ENCODE measurements at places on chromosomes 3 and 15.

- no peak for DNase-seq
Measured at GRCh38 chr15:92122259-92122658, 268.8 kb downstream of the SLCO3A1 start.

DNA sequence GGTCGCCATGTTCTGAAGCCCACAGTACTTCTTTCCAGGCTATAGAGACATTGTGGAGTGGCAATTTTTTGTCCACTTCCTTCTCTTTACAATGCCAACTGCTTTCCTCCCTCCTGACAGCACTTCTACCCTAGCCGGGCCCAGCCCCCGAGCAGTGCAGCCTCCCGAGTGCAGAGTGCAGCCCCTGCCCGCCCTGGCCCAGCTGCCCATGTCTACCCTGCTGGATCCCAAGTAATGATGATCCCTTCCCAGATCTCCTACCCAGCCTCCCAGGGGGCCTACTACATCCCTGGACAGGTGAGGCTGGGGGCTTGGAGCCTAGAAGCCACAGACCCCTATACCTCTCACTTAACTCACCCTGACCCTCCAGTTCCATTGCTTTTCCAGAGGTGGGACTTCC lies 2.8 kb downstream of the EIF4G1 start:
- no peak for DNase-seq

- no peak for DNase-seq
Measured at GRCh38 chr3:44764248-44764647, 2.7 kb downstream of the KIF15 start.

DNA sequence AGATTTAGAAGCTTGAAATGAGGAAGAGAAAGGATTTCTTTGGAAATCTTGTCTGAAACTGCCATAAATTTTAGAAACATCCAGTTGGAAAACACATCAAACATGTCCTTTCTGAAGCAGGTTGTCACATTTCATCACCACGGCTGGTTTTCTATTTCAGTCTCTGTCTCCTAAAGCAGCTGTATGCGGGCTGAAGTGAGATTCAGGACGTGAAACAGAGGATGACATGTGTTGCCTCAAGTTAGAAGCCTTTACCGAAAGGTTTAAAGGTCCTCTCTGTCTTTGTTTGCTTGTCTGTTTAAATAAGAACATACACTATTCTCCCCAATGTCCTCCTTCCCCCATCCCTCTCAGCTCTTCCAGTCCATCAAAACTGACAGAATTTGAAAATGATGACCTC lies 141.9 kb downstream of the SQOR start:
- no peak for DNase-seq

DNA sequence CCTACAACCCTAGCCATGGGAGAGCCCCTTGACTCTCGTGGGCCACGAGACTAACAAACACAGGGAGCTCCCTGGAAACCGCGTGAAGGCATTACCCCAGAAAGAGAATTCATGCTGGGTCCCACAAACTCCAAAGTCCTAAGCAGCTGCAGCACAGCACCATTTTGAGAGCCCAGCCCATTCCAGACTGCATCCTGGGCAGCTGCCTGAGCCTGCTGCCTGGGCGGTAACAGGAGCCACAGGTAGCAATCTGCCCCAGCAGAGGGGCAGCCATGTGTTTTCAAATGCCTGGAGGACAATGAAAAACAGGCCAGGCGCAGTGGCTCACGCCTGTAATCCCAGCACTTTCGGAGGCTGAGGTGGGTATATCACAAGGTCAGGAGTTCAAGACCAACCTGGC lies 62.9 kb upstream of the TBC1D23 start:
- DNase-seq, result no peak

DNA sequence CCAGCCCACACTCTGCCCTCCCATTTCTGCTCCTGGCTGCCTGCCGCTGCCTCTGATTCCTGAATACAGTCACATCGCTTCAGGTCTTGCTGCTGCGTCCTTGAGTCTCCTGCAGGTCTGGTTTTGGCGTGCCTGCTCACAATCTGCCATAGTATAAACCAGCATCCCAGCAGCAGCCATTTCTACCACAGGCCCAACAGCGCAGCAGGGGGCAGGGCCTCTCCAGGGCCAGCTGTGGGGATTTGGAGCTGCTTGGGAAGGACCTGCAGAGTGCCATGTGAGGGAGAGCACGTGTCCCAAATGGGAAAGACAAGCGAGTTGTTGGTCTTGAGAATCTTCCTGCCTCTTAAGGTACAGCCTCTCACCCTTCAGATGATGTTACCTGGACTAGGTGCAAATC lies 398.3 kb upstream of the PPP2R3A start:
- DNase-seq, result no peak

DNA sequence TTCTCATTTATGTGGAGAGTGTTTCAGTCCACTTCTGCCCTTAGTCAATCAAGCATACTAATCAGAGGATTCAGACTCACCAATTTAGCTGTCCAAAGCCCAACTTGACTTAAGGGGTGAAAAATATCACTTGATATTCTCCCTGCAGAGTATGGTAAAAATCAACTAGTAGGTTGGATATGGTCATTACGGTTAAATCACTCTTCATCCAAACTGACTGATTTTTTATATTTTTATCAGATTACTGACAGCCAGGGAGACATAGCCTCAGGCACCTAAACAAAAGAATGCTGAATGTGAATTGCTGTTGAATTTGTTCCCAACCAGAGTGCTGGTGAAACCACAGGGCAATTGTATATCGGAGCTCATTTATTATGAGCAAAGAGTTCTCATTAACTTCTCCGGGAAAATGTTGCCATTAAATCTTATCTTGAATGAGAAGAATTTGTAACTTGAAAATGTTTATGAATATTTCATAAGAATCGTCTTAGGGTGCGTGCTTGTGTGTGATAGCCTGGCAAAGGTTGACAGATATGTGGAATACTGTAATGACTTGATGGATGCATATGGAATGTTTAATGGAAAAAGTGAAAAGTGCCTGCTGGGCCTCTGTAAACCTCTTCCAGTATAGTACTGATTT lies 411.2 kb downstream of the NAALADL2 start:
- DNase-seq, result peak; percentile 81

DNA sequence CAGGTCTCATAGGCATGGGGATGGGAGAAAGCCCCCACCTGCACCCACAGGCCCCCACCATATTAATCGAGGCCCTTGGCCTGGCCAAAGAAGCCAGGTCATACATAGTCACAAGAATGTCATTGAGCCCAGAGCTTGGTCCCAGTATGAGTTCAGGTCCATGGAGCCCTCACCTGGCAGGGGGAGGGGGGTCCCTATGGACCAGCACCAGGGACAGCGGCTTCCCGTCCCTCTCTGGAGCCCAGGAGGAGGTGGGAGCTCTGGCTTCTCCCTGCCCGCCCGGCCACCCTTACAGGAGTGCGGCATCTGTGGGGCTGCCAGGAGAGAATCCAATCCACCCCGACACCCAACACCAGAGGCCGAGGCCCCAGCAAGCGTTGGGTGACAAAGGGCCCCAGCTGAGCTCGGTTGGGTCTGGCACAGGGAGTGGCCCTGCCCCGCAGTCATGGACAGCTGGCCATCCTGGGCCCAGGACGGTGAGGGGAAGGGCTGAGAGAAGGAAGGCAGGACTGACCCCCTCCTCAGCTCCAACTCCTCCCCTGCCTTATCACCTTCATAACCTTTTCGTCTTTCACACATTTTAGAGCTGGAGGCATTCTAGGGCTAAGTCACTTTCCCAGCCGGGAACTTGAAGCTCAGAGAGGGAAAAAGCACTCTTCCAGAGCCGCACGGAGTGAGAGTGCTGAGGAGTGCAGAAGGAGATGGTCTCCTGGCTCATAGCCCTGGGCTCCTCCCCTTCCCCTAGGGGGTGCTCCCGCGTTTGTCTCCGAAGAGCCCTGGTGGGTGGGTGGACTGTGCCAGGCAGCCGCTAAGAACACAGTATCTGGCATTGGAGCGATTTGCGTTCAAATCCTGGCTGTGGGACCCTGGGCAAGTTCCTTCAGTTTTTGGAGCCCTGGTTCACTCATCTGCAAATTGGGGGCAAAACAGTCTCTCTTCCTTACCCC lies 54.6 kb downstream of the ATP2B2 start:
- no peak for DNase-seq

GRCh38 chr15:36478561-36478960 lies 100.9 kb upstream of the CDIN1 start:
- DNase-seq, result no peak

GRCh38 chr3:128266453-128266852 lies 113.2 kb downstream of the EEFSEC start:
- no peak for DNase-seq

DNA sequence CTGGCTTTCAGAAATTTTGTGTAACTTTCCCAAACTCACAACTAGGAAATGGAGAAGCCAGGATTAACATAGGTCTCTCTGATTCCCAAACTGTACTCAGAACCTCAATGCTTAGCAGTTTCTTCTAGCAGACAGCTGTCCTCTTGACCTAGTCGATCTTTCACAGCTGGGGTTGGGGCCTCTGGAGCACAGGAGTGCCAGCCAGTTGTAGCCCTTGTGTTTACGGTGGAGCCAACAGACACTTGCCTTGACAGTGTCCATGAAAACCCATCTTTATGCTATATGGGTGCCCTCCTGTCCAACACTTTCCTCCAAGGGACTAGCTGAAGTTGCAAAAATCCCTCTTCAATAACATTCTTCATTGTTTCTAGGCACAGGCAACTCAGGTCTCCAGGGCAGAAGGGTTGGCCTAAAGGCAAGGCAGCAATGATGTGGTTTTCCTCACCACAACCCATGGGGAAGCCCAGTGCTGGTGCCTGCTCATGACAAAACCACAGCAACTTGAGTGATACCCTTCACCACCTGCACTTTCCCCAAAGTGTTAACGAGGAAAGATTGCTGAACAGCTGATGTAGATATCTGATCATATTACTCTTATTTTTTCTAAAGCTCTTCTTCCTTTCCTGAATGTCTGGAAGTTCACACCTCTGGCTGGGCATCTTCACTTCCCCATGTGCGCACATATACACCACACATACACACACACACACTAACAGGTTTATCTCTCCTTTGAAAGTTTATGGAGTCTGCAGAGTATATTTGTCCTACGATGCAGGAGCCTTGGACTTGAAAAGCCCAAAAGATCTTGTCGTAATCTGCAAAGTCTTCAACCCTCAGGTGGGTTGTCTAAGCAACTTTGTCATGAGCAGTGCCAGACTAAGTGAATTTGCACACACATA lies 11.0 kb upstream of the KNG1 start:
- no peak for DNase-seq

DNA sequence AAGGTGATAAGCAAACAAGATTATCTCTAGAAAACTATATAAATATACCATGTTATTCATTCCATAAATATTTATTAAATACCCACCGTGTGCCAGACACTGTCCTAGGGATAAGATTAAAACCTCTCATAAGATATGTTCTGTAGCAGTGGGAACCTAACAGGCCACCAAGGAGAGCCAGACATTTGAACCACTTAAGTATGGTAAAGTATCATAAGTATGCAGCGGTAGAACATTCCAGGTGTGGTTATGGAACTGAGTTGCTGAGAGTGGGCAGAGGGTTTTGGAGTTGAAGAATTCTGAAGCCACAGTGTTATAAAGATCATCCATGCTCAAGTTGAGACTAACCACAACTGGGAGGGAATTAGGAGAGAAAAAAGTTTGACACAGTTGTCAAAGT lies 14.7 kb downstream of the FILIP1L start:
- DNase-seq, result no peak

DNA sequence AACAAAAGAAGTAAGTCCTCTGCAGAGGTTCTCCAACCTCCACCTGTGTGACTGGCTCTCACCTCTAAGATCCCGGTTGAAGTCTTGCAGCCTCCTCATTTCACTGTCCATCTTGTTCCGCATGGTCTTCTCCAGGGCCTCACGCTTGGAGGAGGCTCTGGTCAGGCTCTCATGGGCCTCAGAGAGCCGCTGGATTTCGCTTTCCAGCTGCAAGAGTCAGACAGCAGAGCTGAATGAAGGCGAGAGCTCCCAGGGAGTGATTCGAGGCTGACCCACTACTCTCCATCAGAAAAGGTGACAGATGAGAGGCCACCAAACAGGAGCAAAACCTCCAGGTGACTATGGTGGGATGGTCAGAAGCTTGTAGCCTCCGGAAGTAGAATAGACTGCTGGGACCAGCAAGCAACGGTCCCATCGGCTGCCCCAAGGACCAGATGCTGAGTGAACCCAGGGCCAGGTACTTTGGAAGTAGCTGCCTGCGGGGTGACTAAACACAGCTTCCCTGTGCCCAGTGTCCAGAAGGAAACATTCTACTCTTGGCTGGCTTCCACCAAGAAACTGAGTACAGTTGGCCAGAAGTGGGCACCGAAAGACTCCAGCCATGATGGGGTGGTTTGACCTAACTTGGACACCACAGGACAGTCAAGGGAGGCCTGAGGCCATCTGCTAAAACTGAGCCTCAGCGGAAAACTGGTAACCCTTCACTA lies 7.9 kb downstream of the AMOTL2 start:
- no peak for DNase-seq

GRCh38 chr3:46930945-46931403 lies 45.6 kb downstream of the CCDC12 start:
- DNase-seq, result no peak

- no peak for DNase-seq
Measured at GRCh38 chr3:151576511-151577137, 115.8 kb upstream of the IGSF10 start.

- DNase-seq, result no peak
Measured at GRCh38 chr3:100048248-100048647, 66.1 kb downstream of the FILIP1L start.

- DNase-seq, result peak; percentile 35
Measured at GRCh38 chr3:122784436-122784835, 9.2 kb downstream of the HSPBAP1 start.
